ENCODE measurements at places on chromosomes 3 and 15.
A peak's percentile ranks its signal among the peaks of the same experiment; 100 is the strongest.

DNA sequence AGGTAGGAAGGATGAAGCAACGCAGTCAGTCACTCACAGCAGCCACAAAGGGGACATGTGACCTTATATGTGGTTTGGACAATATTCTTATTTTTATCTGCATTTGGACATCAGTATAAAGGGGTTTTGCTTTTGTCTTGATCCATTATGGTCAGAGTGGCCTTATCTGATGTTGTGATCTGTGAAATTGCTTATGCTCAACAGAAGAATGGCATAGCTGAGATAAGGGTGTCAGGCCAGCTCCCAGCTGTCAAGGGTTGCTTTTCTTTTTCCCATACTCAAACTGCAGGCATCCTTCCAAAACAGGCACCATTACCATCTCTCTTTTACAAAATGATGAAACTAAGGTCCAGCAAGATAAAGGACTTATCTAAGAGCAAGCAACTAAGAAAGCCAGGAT is 28.1 kb downstream of the DCLK3 start:
- DNase-seq: no peak

GRCh38 chr3:124410471-124410870 is 319.8 kb upstream of the UMPS start:
- no peak for DNase-seq

GRCh38 chr15:101458908-101459578 is 30.5 kb downstream of the PCSK6 start:
- no peak for DNase-seq

- DNase-seq: peak; percentile 33
Measured at GRCh38 chr3:99128725-99129505, 227.4 kb upstream of the DCBLD2 start.

- DNase-seq: no peak
Measured at GRCh38 chr15:67196222-67196621, 58.2 kb downstream of the AAGAB start.

DNA sequence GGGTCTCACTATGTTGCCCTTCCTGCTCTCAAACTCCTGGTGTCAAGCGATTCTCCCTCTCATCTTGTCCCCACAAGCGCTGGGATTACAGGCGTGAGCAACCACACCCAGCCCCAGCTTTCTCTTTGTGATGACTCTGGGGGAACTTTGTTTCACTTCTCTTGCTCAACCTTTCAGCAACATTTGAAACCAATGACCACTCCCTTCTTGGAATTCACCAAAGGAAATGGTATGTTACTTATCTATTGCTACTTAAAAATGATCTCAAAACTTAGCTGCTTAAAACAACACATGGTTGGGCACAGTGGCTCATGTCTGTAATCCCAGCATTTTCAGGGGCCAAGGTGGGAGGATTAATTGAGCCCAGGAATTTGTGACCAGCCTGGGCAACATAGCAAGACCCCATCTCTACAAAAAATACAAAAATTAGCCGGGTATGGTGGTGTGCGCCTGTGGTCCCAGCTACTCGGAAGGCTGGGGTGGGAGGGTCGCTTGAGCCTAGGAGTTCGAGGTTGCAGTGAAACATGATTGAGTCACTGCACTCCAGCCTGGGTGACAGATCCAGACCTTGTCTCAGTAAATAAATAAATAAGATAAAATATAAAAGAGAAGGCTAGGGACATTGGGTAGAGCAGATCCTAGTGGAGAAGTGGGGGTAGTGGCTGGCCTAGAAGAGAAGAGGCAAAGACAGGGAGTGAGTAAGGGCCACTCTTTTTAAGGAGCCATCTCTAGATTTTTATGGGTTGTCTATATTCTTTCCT is 10.3 kb upstream of the COPG1 start:
- DNase-seq: no peak

DNA sequence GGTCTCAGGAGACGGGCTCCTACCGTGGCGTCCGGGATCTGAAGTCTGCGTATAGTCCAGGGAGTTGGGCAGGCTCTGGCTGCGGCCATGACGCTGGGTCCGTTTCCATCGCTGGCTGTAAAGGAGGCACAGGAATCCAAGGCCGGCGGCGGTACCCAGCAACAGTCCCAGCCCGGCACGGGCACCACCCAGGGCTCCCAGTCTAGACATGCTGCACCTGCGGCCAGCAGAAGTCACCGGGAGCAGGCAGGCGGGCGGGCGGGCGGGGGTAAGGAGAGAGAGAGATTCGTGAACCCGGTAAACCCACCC is 526 bp downstream of the RMDN3 start:
- DNase-seq: no peak

DNA sequence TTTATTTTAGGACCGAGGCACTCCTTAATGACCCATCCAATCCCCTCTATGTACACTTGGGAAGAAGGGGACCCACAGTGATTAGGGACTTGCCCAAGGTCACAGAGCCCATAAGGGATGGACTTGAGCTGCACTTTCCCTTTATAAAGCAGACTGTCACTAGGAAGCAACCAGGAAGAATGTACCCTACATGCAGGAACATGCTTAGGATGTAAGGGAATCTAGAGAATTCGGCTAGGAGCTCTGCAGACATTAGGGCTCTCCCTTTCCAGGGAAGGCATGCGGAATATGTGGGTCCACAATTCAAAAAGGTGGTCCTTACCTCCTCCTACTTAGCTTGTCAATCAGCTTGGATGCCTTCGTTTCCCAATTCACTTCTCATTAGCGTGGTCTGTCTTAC is 78.7 kb downstream of the TMEM266 start:
- no peak for DNase-seq

- DNase-seq: no peak
Measured at GRCh38 chr15:37102305-37103162, 2.2 kb upstream of the MEIS2 start.

DNA sequence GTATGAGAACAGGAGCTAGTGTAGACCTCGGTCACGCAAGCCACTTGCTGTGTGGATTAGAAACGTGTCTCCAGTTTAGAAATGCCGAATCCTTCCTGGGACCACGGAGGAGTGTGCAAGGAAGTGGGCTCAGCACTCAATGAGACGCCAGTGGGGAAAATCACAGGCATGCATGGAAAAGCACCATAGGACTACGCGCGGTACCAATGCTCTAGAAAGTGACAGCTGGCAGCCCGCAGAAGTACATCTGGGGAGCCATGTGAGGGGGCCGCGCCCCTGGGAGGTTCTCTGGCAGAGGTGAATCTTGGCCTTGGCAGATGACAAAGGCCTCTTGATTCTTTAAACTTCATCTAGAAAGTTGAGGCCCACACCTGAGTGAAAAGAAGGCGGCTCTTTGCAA is 99.3 kb downstream of the LRRK1 start:
- DNase-seq: no peak

- no peak for DNase-seq
Measured at GRCh38 chr3:5297895-5298294, 110.4 kb downstream of the EDEM1 start.

DNA sequence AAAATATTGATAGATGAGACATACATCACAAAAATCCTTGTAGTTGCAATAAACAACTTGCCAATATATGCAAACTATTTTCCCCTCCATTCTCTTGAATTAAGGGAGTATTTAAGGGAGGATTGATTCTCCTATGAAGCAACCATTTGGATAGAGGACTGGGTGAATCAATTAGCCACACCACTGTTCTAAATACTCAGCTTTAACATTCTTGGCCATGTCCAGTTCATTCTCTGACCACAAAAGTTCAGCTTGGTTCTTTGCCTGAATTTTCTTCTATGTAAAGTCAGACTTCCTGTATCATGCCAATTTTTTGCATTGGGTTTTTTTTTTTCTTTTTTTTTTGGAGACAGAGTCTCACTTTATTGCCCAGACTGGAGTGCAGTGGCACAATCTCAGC is 15.8 kb upstream of the SEC11A start:
- DNase-seq: no peak

DNA sequence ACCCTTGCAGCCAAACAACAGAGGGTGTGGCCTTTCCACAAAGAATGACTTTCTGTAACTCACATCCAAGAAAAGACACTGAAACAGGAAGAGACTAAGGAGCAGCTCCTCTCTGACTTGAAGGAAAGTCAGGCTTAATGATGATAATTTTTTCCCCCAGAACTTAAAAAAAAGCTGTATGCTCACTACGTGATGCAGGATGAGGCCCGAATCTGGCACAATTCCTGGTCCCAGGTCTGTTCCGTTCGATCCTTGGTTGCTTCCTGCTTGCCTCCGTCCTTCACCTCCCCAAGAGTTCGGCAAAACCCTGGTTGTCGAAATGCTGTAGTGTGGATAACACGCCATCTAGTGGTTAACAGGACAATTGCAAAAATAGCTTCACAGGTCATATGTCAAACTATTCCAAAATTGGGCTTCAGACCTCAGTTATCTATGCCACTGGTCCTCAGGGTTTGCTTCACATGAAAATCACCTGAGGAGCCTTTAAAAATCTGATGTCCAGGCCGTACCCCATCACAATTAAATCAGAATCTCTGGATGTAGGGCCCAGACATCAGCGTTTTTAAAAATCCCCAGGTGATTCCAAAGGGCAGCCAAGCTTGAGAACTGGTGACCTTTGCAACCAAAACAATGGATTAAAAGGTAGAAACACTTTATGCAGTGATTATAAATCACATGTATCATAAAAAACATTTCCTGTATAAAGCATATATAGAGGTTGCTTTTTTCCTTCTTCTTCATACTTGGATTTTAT is 28.1 kb upstream of the SYNM start:
- peak; percentile 39 for DNase-seq

- no peak for DNase-seq
Measured at GRCh38 chr3:70853161-70853944, 540.9 kb upstream of the MDFIC2 start.

DNA sequence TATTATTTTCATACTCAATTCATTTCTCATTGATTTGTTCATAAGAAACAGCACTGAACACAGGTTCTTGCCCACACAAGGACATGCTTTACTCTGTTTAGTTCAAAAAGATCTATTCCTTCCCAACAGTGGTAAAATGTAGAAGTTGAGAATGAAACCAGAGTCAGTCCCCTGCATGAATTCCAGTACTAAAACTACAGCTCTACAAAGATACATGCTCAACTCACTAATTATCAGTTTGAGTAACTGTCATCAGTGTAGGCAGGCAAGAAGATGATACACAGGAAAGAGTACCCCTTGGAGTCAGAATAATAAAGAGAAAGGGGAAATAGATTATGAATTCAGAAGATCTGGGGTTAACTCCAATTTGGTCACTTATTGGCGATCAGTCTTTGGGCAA is 43.2 kb downstream of the NR2E3 start:
- no peak for DNase-seq

DNA sequence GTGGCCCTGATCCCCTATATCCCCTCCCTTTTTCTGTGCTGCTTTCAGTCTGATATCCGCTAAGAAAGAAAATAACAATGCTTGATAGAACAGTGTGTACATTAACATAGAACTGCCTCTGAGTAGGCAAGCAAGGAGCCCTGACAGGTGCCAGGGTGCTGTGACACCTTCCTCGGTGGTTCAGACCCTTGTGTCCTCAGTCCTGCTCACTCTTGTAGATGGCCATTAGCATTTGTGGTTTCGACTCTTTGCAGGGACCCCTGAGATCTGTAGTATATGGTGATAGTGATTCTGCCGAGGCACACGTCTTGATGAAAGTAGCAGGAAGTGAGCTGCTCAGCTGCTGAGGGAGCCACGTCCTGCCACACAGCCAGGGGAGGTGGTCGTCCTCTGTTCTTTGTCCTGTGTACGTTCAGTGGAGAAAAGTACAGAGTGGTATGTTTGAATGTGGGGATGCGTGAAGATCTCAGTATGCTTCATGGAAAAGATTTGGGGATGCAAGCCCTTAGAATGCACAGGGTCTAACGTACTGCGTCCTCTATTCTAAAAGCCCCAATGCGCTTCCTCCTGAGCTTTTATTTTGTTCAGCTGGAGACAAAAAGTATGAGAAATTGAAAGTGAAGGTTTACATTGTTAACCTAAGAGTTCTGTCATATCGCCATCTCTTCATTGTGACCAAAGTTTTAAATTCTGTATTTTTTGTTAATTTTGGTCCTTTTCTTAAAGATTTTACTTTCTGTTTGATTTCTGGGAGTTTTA is 35.4 kb downstream of the PXYLP1 start:
- no peak for DNase-seq

- DNase-seq: no peak
Measured at GRCh38 chr3:50278880-50279224, at the start of gene LSMEM2. Gene LSMEM2, plus strand, starts transcription at chr3:50279087. Its CDS starts 27 bp downstream, at chr3:50279114.

DNA sequence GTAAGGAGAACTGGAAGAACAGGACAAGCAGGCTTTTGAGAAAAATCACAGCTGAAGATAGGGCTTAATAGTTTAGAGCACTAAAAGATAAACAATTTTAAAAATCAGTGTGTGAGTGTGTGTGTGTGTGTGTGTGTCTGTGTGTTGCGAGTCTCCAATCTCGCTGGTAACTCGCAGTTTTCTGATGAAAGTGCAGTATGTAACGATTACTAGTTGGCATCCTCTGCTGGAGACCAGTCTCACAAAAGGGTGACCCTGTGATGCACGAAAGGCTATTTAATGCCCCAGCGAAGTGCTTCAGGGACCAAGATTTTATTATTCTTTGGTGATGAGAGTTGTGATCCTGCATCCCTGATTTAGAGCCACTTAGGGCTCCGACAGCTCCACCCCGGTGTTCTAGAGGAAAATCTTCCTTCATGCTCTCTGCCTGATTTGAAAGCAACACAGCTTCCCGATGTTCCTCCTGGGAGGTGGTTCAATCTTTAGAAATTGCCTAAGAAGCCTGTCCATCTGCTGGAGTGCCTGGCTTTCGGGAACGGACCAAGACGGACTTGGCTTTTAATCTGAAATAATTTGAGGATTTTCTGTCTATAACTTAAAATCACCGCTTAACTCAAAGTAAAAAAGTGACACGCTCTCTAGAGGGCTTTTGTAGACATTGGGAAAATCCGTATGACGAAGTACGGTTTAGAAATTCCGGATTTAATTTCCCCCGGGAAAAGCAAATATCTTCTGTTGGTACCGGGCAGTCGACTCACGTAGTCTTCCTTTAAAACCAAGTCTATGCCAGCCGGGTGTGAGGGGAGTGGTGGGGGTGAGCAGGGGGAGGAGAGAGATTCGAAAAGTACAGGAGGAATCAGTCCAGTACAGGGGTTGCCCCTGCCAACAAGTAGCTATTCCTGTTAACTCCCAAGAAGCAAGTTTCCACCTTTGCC is 1.1 kb upstream of the ALCAM start:
- no peak for DNase-seq

- no peak for DNase-seq
Measured at GRCh38 chr3:8298021-8298954, 203.3 kb upstream of the LMCD1 start.

GRCh38 chr3:78129707-78130106 is 1089.8 kb downstream of the ROBO2 start:
- DNase-seq: no peak

GRCh38 chr3:113274425-113275257 is 63.3 kb downstream of the BOC start:
- DNase-seq: no peak

DNA sequence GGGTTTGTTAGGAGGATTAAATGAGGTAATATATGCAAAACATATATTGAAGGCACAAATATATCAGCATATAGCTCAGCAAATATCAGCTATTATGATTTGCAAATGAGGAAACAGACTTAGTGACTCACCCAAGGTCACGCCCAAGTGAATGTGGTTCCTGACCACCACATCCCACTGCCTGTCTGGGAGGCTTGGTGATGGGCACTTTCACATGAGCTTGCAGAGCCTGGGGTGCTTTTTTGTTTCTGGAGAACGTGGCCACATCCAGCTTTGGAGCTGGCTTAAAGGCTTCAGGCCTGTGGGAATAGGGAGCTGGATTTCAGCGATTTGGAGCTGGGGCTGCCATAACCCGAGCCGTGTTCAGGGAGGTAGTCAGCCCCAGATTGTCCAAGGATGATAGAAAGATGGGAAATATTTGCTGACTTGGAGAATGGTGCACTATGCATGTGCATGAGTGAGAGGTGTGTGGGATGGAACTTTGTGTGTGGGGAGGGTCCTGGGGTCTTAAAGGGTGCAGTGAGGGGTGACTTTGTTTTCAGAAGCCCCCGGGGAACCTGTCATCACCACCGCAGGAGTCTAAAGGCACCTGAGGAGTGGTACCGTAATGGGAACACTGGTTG is 12.0 kb upstream of the FGD5 start:
- peak; percentile 74 for DNase-seq

Measured in H54 (cell line).